Prostate gland (tissue), 2 donors: ENCODE measurements at places on chromosomes 3 and 15. TPM values are rescaled to one million over a fixed set of nuclear protein-coding genes. Genes with fewer than 3 reads are reported as not detected.

- no peaks in the 10 kb centered on the region for H3K27me3 ChIP-seq
- no peaks in the 10 kb centered on the region for H3K36me3 ChIP-seq
- no peak for DNase-seq
- H3K4me3 ChIP-seq = no peak overlapping the region
Measured at GRCh38 chr3:74263031-74263430, 351.4 kb downstream of the CNTN3 start.

DNA sequence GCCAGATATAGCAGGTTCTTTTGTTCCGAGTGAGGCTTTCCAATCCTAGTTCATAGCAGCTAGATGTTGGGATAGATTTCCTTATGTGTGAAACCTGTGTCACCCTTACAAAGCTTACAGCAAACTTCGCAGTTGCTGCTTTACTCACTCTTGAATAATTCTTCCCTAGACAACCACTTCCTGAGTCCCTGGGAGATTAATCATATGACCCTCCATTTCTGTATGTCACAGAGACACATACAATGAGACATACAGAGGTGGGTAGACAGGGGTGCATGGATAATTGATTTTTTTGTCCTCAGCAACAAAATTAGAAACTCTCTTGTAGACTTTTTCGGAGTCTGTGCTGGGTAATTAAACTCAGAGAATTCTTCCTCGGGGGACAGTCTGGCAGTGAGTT, 163.2 kb downstream of the NSUN3 start:
- H3K36me3 ChIP-seq = no peaks in the 10 kb centered on the region
- no peak overlapping the region for H3K27ac ChIP-seq
- no peak for DNase-seq

GRCh38 chr15:49530092-49530491, 90.5 kb downstream of the FAM227B start:
- H3K27ac ChIP-seq = no peak overlapping the region
- no peaks in the 10 kb centered on the region for H3K27me3 ChIP-seq
- no peak for DNase-seq
- H3K36me3 ChIP-seq = no peaks in the 10 kb centered on the region
- no peaks in the 10 kb centered on the region for H3K4me1 ChIP-seq

GRCh38 chr3:24332092-24332491, 162.6 kb downstream of the THRB start:
- DNase-seq = no peak
- no peak overlapping the region for H3K4me3 ChIP-seq
- no peaks in the 10 kb centered on the region for H3K36me3 ChIP-seq
- no peak overlapping the region for H3K27ac ChIP-seq

DNA sequence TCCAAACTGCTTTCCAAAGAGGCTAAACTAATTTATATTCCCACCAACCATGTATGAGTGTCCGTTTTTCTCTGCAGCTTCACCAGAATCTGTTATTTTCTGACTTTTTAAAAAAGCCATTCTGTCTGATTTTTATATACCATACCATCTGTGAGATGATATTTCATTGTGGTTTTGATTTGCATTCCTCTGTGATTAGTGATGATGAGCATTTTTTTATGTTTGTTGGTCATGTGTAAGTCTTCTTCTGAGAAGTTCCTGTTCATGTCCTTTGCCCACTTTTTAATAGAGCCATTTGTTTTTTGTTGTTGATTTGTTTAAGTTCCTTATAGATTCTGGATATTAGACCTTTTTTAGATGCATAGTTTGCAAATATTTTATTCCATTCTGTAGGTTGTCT, 179.4 kb upstream of the ALCAM start:
- H3K36me3 ChIP-seq = no peaks in the 10 kb centered on the region
- no peak overlapping the region for H3K27ac ChIP-seq
- no peak for DNase-seq
- no peak overlapping the region for H3K4me3 ChIP-seq

GRCh38 chr3:193744048-193744821, 151.2 kb downstream of the OPA1 start:
- no peaks in the 10 kb centered on the region for H3K27me3 ChIP-seq
- H3K4me1 ChIP-seq = no peaks in the 10 kb centered on the region
- H3K27ac ChIP-seq = no peak overlapping the region
- no peak overlapping the region for H3K4me3 ChIP-seq
- no peak for DNase-seq

DNA sequence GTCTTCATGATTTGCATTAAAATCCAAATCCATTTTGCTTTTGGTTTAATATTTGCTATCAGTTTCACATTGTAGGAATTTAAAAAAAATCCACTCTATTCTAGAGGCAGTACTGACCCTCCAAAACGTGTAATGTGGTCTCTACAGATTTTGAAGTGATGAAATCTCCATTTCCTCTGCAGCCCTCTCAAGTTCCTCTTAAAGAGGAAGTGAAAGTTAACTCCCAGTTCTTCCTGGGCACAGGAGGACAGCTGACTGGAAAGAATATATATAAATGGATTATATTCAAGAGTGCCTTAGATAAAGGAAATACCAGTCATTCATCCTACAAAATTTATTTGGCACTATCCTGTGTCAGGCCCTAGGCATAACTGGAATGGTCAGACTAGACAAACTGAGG, 83.5 kb upstream of the PLCL2 start:
- no peaks in the 10 kb centered on the region for H3K36me3 ChIP-seq
- H3K4me3 ChIP-seq = no peak overlapping the region
- no peak overlapping the region for H3K27ac ChIP-seq
- no peaks in the 10 kb centered on the region for H3K4me1 ChIP-seq
- DNase-seq = no peak

DNA sequence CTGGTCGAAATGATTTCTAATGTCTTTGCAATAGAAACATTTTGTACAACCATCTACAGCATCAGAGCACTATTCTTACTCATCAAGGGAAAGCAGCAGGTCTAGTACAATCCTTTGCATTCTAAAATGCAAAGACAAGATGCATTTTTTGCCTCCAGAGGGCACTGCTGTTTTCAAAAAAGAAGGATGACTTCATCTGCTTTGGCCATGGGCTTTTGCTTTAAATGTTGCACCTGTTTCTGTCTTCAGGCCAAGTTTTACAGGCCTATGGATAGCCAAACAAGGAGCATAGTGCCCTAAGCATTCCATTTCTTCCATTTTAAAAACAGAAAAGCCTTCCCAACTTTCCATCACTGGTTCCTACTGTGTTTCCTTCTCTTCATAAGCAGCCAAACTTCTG, 3.4 kb downstream of the PARP9 start:
- peak; percentile 67 for DNase-seq
- no peak overlapping the region for H3K4me3 ChIP-seq
- no peaks in the 10 kb centered on the region for H3K27me3 ChIP-seq
- no peak overlapping the region for H3K27ac ChIP-seq
- H3K36me3 ChIP-seq = no peaks in the 10 kb centered on the region

DNA sequence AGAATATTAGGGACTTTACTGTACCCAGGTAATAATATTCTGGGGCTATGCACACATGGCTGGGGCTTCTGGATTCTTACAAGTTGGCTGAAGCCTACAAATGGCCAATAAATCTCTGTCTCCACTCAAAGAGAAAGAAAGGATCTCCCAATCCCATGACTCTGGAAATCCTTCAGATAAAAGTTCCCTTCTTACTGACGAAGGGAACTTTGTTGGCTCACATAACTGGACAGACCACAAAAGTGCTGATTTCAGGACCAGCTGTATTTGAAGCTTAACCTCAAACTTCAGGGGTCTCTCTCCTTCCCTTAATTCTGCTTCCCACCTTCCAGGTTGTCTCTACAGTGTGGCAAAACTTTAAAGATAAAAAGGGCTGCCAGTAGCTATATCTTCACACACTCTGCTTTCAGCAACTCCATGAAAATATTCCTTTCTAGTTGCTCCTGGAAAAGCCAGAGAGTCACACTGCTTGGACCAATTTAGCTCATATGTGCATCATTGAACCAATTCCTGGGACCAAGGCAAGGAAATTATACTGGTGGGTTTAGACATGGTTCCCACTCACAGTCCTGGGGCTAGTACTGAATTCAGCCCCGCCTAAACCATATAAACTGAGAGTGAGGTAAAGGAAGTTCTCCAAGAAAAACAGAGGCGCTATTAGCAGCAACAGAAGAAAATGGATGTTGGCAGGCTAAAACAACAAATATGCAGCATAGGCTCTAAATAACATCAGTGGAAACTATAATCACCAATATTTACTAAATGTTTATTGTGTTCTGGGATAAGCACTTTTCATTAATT, 290.0 kb upstream of the GADL1 start:
- H3K36me3 ChIP-seq = no peaks in the 10 kb centered on the region
- DNase-seq = no peak
- no peak overlapping the region for H3K4me3 ChIP-seq
- H3K27me3 ChIP-seq = no peaks in the 10 kb centered on the region
- no peaks in the 10 kb centered on the region for H3K4me1 ChIP-seq
- no peak overlapping the region for H3K27ac ChIP-seq

The TTC23 gene
- 39.5 TPM for total RNA-seq

The WNT5A gene
- total RNA-seq = 9.5 TPM
